Activated CD4-positive, alpha-beta T cell treated with anti-CD3 and anti-CD28 coated beads for 24 hours (primary cell): ENCODE measurements at places on chromosomes 3 and 15.

DNA sequence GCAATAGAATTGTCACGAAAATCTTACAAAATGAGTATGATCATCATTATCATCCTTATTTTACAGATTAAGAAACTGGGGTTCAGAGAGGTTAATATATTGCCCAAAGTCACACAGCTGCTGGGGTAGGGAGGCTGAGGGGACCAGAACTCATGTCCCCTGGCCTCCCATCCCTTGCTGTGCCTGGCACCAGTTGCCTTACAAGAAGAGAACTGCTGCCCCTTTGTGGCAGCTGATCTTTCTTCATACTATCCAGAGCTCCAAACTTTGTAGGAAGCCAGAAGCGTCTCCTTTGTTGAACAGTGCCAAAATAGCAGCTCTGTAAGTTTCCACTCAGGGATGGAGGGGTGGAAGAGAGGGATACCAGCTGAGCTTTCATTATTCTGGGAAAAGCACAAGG is 236.8 kb upstream of the TBC1D5 start:
- no peak for DNase-seq

- DNase-seq, result no peak
These were observed 44.4 kb upstream of the B3GALNT1 start for GRCh38 chr3:161149529-161149928.

- no peak for DNase-seq
These were observed 63.3 kb upstream of the RGMA start for GRCh38 chr15:93152360-93152759.

DNA sequence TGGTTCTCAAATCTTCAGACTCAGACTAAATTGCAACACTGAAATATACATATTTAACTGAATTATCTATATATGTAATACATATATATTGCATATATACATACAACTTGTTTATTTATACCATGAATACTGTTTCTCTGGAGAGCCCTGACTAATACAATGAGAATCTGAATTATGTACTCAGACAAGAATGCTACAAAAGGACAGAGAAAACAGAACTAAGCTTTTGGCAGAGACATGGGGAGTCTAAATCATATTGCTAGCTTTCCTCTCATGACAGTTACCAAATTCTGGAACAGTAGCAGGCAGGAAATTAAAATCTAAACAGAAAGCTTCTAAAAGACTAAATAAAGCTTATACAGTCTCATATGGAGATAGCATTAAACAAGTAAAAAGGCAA is 142.4 kb upstream of the KCNMB2 start:
- DNase-seq, result no peak
